ENCODE measurements at places on chromosomes 4 and X. TPM values are rescaled to one million over a fixed set of nuclear protein-coding genes. Genes with fewer than 3 reads are reported as not detected.

DNA sequence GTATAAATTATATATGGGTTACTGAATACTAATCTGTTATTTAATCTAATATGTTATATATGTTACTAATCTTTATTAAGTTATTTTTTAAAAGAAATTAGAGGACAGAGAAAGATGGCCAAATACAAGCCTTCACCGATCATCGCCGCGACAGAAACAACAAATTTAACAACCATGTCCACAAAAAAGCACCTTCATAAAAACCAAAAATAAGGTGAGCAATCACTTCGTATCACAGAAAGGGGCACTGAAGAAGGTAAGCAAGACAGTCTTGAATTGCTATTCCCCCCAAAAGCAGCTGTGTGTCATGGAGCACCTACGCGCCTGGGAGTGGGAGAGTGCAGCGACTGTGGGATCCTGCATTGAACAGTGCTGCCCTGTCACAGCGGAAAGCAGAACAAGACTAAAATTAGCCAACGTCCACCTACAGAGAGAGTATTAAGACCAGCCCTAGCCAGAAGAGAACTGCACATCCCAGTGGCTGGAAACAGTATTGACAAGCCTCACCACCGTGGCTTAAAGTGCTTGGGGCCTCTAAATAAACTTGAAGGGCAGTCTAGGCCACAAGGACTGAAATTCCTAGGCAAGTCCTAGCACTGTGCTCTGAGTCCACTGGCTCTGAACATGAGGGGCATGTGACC lies 38.5 kb downstream of the LRBA start:
- DNase-seq: no peak

DNA sequence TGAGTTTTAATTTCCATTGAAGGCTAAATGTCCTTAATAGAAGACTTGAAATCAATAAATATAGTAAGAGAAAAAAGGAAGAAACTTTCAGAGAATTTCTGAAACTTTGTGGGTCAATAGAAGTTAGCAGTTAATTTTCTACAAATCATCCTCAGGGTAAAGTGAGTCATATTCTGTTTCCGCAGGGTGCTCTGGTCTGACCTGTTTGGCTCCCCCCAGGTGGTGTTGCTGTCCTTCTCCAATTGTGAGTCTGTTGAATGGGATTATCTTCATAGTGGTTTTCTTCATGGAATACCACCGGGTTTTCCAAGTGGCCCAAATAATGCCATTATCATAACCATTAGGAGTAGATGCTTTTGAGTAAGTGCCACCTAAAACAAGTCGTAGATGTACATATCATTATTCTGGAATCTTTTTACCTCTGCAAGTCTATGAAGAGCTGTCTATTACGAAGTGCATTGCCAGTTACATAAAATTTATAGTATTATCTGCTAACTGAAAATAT lies 7.7 kb downstream of the FGG start:
- DNase-seq: no peak

- no peak for DNase-seq
These were observed 8.8 kb upstream of the GRPR start for GRCh38 chrX:16114611-16115010.

DNA sequence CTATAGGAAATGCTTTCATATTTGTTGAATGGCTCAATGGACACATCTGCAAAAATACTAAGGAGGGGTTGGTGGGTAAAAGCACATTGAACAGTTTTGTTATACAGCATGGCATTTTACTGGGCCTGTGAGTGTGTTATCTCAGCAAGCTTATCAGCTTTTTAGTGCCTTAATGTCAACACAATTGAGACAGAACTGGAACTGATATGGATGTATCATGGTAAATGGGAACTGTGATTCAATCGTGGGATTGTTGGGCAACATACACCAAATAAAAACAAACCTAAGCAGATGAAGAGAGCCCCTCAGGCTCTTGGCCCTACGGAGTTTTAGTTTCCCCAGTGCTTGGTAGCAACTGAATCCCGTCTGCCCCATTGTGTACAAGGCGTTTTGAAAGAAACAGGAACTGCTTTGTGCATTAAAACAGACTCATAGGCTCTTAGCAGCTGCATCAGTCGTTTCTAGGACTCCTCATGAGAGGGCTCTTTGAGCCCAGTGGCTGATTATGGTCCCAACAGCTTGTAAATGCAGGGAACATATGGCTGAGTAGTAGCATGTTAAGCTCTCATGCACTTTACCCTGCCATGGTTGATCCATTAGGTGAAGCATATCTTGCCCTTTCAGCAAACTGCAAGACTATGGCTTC lies 7.3 kb downstream of the GPR119 start:
- DNase-seq: no peak

DNA sequence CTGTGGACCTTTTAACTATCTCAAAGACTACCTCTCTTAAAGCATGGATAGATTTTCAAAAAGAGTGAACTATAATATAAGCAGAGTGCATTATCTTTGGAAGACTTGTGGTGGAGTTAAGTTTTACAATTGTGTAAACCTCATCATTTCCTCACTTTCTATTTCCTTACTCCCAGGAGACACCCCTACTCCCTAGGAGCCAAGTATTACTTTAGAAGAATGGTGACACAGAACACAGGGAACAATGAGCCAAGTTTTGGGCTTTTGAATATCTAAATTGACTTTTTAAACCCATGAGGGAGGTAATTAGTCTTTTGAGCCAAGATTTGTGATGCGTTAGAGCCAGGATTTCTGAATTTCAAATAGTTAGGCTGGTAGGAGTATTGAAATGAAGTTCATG lies 78.9 kb upstream of the UNC5C start:
- no peak for DNase-seq

DNA sequence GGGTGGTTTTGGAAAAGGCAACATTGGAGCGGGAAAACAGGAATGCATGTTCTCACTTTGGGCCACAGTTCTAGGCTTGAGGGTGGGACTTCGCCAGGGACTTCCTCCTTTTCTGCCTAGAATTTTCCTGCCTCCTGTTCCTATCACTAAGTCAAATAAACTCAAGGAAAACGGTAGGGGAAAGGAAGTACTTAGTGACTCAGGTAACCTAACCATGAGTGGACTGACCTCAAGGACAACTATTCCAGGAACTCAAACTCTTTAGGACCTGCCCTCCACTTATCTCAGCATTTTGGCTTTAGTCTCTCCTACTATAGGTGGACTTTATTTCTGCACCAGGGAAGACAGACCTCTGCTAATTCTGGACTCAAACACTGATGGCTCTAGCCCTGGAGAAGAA lies 281.7 kb downstream of the ZNF674 start:
- no peak for DNase-seq

- no peak for DNase-seq
These were observed 262.8 kb downstream of the DKK2 start for GRCh38 chr4:106773076-106773905.

DNA sequence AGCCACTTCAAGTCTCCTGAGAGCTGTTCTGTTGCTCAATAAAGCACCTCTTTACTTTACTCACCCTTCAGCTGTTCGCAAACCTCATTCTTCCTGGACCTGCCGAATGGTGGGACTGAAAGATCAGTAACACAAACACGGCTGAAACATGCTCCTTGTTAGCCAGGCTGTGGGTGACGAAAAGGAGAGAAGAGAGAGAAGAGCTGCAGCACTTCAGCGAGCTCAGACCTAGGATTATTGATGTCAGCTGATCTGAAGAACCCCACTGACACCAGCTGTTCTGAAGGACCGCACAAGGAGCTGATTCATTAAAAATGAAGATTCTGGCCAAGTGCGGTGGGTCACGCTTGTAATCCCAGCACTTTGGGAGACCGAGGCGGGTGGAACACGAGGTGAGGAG lies 2020.0 kb upstream of the ADGRL3 start:
- DNase-seq: no peak

GSX2 gene
- total RNA-seq: not detected

GRCh38 chr4:64001229-64001898 lies 407.9 kb downstream of the TECRL start:
- DNase-seq: no peak

AMOT gene
- 4.6 TPM for total RNA-seq

JAKMIP1 gene
- 3.6 TPM for total RNA-seq

DNA sequence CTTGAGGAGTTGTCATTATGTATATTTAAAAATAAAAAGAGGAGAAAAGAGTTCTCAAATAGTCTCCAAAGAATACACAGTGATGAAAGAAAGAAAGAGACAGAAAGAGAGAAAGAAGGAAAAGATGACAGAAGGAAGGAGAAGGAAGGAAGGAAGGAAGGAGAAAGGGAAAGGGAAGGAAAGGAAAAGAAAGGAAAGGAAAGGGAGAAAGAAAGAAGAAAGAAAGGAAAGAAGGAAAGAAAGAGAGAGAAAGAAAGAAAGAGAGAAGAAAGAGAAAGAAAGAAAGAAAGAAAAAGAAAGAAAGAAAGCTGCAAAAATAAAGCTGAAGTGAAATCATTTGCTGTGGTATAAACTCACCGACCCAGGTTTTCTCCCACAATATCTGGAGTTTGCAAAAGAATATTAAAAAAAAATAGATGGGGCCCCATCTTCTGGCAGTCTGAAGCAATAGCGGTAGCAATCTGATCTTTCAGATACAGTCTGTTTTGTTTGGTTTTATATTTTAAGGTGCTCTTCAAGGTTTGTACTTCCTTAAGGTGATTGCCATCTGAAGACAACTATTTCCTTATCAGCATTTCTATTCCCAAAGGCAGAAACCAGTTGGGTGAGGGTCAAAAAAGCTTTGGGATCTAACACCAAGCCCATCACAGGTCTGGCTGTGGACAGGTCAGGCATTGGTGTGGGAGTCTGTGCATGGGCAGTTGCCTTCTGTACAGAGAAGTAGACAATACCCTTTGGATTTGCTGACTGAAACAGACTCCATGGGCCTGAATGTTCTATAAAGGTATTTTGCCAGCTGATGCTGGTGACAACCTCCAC lies 160.4 kb downstream of the CPEB2 start:
- no peak for DNase-seq

SMR3B gene
- total RNA-seq: not detected

CSAG1 gene
- not detected for total RNA-seq

- no peak for DNase-seq
These were observed 58.8 kb upstream of the FAAH2 start for GRCh38 chrX:57227691-57228090.

- DNase-seq: no peak
These were observed 161.1 kb upstream of the NAP1L5 start for GRCh38 chr4:88858752-88859151.

FAM184B gene
- not detected for total RNA-seq

DNA sequence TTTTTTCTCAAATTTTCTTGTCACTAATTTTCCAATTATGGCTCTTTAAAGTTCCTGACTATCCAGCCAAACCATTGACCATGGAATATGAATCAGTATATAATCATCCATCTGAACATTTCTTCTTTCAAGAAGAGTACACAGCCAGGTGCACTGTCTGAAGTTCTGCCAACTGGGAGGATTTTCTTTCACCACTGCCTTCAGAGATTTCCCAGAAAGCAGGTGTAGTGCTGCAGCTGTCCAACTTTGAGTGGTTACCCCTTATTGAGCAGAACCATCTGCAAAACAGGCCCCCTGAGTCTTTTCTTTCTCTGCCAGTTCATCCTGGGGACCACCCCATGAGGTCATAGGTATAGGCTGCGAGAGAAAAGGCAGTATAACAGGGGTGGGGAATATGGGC lies 1213.2 kb downstream of the RAPGEF2 start:
- DNase-seq: no peak

DNA sequence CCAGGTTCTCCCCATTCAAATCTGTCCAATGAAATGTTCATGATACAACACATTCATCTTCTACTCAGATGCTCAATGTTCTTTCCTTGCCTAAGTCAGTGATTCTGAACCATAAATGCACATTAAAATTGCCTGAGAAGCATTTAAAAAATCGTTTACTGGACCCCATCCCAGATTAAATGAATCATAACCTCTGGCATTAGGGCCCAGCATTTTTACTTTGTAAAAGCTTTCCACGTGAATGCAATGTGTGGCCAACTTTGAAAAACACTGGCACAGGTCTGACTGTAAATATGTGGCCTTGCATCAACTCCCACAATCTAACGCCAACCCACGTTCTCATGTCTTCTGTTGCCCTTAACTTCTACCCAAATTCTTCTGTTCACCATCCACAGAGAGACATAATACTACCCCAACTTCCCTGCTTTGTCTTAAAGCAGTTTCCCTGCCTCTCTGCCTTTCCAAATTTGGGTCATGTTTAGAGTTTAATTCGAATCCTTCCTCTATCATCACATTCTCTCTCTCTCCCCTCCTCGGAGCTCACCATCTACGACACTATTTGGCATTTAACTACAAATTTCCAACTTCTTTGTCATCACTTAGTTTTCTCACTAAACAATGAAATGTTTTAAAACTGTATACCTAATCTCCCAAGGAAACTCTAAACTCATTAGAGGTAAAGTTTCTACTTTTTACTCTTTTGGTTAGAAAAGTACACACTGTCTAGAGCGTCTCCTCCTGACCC lies 78.7 kb downstream of the PRKG2 start:
- DNase-seq: no peak

DNA sequence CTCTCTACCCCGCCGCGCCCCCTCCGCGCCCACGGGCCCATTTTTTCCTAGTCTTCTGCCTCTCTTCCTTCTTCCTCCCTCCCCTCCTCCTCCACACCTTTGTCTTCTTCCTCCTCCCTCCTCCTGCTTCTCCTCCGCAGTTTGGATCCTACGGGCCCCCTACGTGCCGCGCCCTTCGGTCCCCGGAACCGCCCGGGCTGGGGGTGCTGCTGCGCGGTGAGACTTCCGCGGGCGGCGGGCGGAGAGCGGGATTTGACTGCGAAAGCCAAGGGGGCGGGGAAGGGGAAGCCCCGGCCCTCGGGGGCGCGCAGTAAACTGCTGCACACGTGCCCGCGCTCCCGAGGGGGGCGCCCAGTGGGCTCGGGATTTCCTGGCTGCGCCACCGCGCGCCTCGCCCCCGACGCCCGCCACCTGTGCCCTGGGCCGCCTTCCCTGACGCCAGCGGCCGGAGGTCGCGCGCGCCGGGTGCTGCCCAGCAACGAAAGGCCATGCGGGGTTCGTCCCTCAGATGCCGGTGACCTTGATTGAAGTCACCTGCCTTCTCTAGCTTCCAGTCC lies 3.3 kb upstream of the NKX3-2 start:
- DNase-seq: peak; percentile 80

DNA sequence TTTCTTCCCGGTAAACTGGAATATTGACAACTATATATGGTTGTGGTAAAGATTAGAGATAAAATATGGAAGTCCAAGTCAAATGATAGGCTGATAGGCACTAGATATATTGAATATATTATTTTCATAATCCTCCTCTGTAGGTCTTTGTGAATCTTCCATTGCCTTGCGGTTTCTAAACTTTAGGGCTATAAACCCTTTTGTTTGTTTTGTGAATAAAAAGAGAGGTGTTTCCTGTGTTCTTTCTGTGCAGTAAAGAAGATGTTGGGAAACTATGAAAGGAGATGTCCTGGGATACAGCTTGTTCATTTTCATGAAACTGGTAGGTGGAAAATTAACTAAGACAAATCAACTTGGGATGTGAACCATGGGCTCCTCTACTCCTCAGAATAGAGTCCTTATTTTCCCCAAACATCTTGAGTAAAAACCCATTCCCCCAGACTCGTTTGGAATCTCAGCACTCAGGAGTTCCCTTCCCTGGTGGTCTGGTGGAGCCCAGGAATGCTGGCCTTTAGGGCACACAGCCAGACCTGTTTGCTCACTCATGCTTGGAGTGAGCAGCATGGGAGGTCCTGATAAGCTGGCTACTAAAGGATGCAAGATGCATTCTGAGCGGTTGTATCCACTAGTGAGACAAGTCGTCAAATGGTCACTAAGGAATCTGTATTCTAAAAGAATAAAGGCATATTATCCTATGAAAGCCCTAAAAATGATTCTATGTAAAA lies 22.2 kb downstream of the PRDM8 start:
- DNase-seq: no peak

Measured in spleen (tissue), 13 donors.